T-cell (primary cell): ENCODE measurements at places on chromosomes 3 and 15. TPM values are rescaled to one million over a fixed set of nuclear protein-coding genes. Genes with fewer than 3 reads are reported as not detected.

GRCh38 chr15:80328496-80328895 lies 75.7 kb upstream of the ARNT2 start:
- DNase-seq = no peak

RAB11A gene
- total RNA-seq = 97.5 TPM

SERINC4 gene
- total RNA-seq = not detected

GRCh38 chr3:51961602-51962569 lies 5.4 kb downstream of the PCBP4 start:
- DNase-seq = no peak

ITIH1 gene
- total RNA-seq = 0.85 TPM

DAPK2 gene
- 0.78 TPM for total RNA-seq

DNA sequence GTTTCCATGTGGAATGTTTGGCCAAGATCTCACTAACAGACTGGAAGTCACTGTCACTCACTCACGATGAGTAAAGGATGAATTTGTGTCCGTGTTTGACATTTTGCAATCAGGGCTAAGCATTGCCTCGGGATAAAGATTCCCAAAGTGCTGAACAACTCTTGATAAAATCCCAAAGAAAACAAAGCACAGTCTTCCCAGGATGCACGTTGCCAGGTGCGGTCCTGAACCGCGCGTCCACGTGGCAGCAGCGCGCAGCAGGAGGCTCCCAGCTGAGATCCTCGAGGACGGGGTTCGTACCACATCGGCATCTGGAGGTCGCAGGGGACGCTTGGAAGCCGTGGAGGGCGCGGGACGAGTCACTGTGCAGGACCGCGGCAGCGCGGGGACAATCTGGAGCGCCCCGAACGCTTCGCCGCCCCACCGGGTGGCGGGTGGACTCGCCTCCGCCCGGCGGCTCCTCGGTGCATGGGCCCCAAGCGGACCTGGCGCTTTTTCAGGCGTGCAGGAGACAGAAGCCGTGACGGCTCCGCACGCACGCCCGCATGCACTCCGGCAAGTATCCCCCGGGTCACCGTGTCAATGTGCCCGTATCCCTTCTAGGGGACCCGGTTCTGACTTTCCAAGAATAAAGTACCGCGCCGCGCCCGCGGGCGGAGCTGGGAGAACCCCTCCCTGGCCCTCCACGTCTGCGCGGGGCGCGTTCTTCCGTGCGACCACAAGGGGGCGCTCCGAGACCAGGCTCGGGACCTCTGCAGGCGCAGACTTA lies 17.7 kb downstream of the CPN2 start:
- DNase-seq = peak; percentile 87

DNA sequence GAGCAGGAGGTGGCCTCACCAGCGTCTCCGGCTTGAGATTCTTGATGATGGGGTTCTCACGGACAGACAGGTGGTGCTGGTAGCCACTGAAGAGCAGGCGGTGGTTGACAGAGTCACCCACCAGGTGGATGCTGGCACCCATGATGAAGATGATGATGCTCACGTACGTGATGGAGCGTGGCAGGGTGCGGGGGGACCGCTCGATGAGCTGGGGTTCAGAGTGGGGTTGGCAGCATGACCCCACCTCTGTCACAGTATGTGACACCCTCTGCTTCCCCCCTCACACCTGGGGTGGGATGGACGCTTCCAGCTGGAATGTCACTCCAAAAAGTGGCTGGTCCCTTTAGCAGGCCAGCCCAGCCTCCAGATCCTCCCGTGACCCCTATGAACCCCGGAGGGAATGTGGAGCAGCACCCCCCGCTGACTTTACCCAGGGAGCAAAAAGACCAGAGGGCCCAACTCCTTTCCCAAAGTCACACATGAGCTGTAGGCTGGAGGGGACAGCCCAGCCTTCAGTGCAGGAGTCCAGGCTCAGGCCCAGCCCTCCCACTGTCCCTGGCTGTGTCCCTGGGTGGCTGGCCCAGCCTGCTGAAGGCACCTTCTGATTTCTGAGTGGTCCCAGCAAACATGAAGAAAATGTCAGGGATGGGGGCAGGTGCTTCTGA lies 6.7 kb upstream of the CALML4 start:
- no peak for DNase-seq

DNA sequence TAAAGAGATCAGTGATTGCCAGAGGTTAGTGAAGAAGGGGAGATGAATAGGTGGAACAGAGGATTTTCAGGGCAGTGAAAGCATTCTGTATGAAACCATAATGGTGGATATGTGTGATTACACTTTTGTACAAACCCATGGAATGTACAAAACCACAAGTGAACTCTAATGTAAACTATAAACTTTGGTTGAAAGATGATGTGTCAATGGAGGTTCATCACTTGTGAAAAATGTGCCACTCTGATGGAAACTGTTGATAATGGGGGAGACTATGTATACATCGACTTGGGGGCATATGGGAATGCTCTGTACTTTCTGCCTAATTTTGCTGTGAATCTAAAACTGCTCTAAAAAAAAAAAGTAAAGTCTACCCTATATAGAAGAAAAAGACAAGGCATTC lies 68.7 kb upstream of the ARHGEF3 start:
- DNase-seq = no peak

RAB6B gene
- total RNA-seq = 1.2 TPM

- DNase-seq = no peak
Observed at GRCh38 chr3:143957453-143957852, 14.2 kb upstream of the DIPK2A start.

DNA sequence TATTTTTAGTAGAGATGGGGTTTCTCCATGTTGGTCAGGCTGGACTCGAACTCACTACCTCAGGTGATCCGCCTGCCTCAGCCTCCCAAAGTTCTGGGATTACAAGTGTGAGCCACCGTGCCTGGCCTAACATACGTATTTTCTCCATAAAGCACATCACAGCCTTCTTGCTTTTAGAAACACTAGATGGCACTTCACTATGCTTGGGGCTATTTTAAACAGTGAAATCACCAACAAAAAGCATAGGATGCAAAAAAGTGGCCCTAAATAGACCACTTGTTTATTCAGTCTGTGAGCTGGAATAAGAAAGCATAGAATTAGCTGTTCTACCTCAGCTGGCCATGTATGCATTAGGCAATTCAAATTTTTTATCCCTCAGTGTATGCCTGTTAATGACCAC lies 46.0 kb downstream of the PRICKLE2 start:
- no peak for DNase-seq

ADAMTS7 gene
- total RNA-seq = 1.0 TPM

DNA sequence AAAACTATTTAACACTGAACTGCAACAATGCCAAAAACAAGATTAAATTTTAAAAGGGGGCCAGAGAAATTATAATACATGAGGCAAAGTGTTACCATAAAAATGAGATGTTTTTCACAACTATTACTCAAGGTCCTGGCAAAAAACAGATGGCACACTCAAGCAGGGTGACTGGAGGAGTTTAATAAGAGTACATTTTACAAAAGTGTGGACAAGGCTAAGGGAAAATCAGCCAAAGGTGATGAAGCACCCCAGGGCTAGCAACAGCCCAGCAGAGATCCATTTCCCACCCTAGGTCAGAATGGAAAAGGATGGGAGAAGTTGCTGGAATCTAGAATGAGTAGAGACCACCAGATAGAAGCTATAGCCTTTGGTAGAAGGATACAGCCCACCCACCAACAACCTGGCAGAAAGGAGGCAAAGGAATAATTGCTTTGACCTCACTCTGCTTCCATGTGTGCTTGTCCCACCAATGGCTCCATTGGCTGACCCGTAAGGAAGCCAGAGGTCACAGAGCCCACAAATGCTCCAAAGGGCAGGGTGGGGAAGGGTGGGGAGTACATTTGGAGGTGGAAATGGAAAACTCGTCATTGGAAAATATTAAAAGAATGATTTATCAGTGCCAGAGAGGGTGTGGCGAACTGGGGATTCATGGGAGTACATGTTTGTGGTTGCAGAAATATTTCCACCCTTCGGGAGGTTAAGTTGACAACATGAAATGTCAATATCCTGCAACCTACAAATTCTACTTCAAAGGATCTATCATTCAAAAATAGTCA lies 161.0 kb upstream of the UBE2E2 start:
- no peak for DNase-seq

- DNase-seq = no peak
Observed at GRCh38 chr3:50648313-50648712, 26.4 kb upstream of the DOCK3 start.

DNA sequence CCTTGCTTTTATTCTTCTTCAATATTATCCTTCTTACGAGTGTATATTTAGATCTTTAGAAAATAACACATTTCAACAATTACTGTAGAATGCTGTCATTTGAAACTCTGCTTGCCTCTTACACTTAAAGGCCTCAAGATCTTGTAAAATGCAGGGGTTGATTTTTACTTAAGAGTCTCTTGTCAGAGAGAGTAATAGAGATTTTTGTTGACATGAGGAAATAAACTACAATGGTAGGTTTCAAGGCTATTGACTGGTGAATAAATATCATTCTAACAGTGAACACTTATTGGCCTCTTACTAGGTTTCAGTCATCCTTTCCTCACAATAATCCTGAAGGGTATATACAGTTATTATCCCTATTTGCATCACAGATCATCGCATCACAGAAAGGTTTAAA lies 344.6 kb downstream of the GBE1 start:
- no peak for DNase-seq

- no peak for DNase-seq
Observed at GRCh38 chr3:30943206-30943605, 48.7 kb upstream of the GADL1 start.

- DNase-seq = peak; percentile 10
Observed at GRCh38 chr15:74988007-74988800, 7.2 kb upstream of the SCAMP5 start.

DNA sequence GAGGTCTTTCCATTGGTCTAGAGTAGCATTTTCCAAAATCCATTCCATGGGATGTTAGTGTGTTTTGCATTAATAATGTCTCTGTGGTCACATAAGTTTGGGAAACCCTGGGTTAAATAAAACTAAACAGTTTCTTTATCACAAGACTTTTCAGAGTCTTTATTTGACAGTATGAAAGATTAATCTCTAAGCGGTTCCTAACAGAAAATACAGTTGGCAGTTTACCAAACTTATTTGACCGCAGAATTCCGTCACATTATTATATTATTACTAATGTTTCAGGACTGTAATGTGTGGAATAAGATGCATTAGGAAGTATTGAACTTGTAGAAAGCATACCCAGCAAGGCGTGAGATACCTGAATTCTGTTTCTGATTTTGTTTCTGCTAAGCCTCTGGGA lies 71.5 kb upstream of the ADAMTSL3 start:
- no peak for DNase-seq

- DNase-seq = no peak
Observed at GRCh38 chr3:82978368-82978767, 1216.9 kb upstream of the GBE1 start.

DNA sequence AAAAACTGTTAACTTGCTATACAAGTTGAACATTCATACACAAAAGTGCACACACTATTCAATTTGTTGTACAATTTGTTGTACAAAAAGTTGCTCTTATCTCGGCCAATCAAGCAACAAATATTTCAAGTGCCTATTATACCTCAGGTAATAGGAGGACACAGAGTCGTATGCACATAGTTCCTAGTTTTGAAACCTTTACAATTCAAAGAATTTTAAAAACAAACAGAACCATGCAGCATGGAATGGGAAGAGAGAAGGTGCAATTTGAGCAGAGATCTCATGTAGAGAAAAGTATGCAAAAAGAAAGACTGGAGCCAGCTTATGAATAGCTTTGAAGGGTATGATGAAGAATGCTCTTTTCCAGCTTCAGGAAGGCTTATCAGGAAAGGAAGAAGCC lies 46.5 kb upstream of the ARPP19 start:
- DNase-seq = no peak

DNA sequence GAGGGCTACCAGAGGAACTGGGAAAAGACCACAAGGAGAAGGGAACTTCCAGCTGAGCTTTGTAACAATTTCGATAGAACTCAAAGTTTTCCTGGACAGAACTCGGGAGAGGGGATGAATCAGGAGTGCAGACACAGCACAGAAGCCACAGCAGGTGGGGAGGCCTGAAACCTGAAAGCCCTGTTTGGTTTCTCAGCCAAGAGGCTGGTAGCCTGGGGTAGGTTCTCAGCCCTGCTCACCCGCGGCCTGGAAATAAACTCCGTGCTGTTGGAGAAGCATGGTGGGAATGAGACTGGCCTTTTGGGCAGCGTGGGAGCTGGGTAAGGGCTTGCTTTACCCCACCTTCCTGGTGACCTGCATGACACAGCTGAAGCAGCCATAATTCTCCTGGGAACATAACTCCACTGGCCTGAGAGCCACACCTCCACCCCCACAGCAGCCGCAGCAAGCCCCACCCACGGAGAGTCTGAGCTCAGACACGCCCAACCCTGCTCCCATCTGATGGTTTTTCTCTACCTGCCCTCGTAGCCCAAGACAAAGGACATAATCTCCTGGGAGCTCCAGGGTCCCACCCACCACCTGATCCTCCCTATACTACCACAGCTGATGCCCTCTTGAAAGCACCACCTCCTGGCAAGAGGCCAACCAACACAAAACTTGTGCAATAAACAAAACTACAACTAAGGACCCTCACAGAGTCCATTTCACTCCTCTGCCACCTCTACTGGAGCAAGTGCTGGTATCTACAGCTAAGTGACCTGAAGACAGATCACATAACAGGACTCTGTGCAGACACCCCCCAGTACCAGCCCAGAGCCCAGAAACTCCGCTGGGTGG lies 52.5 kb upstream of the CHRM5 start:
- no peak for DNase-seq

BCHE gene
- not detected for total RNA-seq

FBXO40 gene
- not detected for total RNA-seq

DNA sequence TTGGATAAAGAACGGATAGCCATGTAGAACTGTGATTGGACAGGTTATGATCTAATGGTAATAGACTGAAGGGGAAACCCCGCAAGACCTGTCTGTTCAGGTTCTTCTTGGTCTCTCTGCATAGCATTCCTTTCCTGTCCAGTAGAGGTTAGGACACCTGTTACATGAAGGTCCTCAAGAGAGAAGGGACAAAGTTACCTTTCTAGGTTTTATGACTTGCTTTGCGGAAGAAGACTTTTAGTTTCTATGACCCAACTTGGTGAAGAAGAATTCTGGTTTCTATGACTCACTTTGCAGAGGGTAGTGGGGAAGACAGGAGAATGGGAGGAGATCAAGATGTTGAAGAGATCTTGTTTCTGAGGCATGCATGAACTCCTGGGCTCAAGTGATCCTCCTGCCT lies 97.9 kb upstream of the C3orf80 start:
- no peak for DNase-seq

IL17RC gene
- 1.2 TPM for total RNA-seq
